Heart right ventricle (tissue), 16 donors: ENCODE measurements at places on chromosomes 6 and 20. TPM values are rescaled to one million over a fixed set of nuclear protein-coding genes. Genes with fewer than 3 reads are reported as not detected.

GRCh38 chr6:133855276-133855990 is 33.5 kb upstream of the TCF21 start:
- no peak for DNase-seq

GRCh38 chr20:4089756-4090487 is 74.6 kb upstream of the RNF24 start:
- no peak for DNase-seq

Gene BHLHE23
- not detected for total RNA-seq

- no peak for DNase-seq
Measured at GRCh38 chr20:32664012-32664677, 9.6 kb downstream of the C20orf203 start.

Gene AGPAT1
- 56.2 TPM for total RNA-seq

GRCh38 chr6:138261116-138261780 is 43.0 kb upstream of the PBOV1 start:
- no peak for DNase-seq

DNA sequence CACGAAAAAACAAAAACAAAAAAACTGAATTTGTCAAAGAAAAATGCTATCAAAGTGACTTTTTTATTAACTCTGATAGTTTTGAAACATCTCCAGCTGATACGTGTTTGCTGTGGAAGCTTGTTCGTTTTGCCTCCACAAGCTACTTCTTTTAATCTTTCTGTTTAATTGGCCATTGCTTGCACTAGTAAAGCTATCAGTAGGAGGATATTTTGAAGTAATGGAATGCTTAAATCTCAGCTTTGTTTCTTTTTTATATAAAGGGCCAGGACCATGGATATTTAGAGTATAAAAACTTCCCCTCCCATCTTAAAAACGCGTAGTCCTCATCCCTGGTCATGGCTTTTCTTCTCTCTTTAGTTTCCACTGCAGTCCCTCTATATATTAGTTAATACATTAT is 344.0 kb downstream of the NKAIN2 start:
- DNase-seq, result no peak

DNA sequence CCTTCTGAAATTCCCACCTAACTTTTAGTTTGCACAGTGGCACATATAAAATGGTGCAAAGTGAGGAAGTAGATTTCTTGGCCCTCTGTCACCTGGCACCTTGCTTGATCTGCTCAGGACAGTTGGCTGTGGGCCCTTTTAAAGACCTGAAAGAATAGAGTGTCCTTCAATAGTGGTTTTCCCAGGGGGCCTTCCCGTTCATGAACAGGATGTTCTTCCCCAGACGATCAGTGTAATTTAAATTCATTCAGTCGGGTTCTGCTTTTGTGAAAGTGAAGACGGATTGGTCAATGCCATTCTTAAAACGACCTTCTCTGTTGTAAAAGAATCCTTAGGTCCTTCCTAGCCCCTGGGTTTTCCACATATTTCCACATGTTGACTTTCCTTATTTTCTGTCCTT is 178.5 kb downstream of the SASH1 start:
- no peak for DNase-seq
